SJCRH30 (cell line): ENCODE measurements at places on chromosomes 6 and 20.

- no peak for DNase-seq
Observed at GRCh38 chr20:62656197-62656918, 14.1 kb downstream of the SLCO4A1 start.

GRCh38 chr20:24547967-24548366 lies 78.5 kb downstream of the SYNDIG1 start:
- DNase-seq: no peak

- DNase-seq: peak; percentile 75
Observed at GRCh38 chr20:62938105-62938888, at the start of gene GID8. Gene GID8, plus strand, starts transcription at chr20:62938147. Its CDS starts 3,356 bp downstream, at chr20:62941503.

DNA sequence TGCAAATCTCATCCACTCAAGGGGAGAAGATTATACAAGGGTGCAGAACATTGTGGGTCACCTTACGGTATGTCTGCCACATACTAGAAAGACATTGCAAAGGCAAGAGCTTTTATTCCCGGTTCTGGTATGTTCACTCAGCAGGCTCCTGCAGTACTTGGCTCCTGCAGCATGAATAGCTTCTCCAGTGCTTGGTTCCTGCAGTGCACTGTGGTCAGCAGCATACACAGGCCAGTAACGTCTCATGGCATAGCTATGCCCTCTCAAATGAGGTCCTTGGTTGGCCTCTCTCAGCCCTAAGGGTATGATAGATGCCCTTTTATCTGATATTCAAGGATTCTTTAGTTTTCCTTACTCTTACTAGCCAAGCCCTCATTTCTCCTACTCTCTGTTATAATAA lies 12.6 kb downstream of the TCP11 start:
- DNase-seq: no peak

- no peak for DNase-seq
Observed at GRCh38 chr6:113560376-113560775, 296.8 kb upstream of the MARCKS start.

DNA sequence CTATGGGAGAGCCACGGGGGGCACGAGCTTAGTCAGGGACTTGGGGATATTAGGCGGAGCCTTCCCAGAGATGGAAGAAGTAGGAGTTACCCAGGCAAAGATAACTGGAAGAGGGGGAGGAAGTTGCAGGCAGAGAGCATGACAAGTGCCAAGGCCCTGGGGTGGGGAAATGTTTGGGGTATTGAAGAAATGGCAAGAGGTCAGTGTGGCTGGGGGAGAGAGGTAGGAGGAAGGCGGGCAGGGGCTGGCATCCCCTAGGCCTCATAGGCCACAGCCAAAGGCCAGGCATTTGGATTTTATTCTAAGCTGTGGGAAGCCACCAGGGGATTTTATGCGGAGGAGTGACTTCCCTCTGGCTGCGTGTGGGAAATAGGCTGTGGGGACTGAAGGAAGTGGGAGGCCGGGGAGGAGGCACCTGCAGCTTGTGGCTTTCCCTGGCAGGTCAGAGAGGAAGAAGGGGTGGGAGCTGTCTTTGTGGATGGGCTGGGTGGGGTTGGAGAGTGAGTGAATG lies 22.7 kb downstream of the SNAI1 start:
- no peak for DNase-seq

GRCh38 chr6:38804358-38804757 lies 89.2 kb downstream of the DNAH8 start:
- no peak for DNase-seq

DNA sequence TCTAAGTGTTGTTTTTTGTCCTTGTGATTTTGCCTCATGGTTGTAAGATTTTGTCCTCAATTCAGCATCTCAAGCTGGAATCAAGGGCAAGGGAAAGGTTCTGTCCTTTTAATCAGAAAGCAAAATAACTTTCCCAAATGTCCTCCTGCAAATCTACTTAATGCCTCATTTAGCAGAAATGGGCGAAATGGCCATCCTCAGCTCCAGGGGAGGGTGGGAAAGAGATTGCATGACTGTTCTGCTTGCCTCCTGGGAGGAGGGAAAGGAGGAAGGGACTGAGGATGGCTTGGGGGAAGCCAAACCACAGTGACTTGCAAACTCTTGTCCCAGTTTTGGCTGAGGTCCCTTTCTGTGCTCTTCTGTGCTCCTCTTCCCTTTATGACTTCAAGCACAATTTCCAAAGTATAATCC lies 43.4 kb downstream of the TNFAIP3 start:
- DNase-seq: no peak

- DNase-seq: peak; percentile 23
Observed at GRCh38 chr6:108621117-108621516, 60.4 kb downstream of the FOXO3 start.

DNA sequence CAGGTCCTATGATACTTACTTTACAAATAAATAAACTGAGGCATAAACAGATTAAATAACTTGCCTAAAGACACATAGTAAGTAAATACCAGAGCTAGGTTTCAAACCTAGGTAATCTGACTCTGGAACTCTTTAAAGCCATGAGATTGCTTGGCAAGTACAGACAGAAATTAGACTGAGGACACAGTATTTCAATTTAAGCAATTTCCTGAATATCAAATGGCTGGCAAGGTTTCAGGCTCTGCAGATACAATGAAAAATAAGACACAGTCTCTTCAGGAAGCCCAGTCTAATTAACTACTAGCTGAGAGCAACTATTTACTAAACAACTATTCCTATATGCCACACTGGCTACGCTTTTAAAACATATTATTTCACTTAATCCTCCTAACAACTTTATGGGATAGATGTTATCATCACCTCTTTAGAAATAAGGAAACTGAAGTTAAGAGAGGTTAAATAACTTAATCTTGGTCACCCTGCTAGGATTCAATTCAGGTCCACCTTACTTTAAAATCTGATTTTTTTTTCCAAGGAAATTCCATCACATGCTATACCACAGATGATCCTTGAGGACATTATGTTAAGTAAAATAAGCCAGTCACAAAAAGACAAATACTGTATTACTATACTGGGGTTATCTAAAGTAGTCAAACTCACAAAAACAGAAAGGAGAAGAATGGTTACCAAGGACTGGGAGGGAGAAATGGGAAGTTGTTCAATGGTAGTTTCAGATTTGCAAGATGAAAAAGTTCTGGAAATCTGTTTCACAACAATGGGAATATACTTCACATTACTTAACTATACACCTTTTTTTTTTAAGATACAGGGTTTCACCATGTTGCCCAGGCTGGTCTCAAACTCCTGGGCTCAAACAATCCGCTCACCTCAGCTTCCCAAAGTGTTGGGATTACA lies 4.1 kb downstream of the TRPC4AP start:
- no peak for DNase-seq

- DNase-seq: no peak
Observed at GRCh38 chr6:41073968-41074691, 1.4 kb downstream of the NFYA start.

- no peak for DNase-seq
Observed at GRCh38 chr6:148151896-148152643, 190.6 kb upstream of the SASH1 start.

DNA sequence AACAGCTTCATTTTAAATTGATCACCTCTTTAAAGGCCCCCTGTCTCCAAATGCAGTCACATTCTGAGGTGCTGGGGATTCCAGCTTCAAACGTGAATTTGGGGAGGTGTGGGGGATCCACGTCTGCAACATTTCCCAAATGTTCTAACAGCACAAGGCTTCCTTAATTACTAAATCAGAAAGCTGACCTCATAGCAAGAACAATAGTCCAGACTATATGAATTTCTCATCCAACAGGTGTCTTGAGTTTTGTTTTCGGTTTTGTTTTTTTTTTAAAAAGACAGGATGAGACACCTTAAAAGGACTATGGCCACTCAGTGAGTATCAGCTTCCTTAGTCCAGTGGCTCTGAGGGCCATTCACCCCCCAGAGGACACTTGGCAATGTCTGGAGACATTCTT lies 11.5 kb downstream of the ATP9A start:
- no peak for DNase-seq

DNA sequence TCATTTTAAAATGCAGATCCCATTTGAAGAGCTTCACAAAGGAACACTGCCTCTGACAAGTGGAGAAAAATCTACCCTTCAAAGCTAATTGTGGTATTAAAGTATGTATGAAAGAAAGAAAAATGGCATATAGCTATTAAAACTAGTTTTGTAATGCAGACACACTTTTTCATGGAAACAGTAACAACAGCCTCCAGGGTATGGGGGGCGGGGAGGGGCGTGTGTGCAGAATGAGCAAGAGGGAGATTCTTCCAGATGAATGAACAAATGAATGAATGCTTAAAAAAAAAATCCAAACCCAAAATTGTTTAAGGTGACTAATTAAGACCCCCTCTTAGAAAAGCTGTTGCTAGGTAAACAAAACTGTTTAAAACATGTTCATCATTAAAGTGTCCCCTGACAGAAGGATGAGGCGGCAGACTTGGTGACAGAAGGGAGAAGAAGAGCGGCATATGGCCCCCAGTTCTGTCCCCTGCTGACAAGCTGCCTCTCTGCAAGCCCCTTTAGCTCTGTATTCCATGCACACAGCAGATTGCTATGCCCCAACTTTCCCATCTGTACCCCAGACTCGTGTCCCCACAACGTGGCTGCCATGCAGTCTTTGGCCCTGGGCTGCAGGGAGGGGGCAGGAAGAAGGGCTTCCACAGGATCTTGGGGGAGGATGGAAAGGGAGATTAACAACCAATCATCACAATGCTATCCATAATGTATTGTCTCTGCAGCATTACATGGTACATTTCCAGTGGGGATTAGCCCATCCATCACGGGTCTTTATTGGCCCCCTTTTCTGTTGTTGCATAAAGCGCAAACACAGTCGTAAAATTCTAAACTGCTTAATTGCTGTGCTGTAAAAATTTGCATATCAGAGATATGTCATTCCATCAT lies 108.4 kb upstream of the OLIG3 start:
- DNase-seq: no peak

DNA sequence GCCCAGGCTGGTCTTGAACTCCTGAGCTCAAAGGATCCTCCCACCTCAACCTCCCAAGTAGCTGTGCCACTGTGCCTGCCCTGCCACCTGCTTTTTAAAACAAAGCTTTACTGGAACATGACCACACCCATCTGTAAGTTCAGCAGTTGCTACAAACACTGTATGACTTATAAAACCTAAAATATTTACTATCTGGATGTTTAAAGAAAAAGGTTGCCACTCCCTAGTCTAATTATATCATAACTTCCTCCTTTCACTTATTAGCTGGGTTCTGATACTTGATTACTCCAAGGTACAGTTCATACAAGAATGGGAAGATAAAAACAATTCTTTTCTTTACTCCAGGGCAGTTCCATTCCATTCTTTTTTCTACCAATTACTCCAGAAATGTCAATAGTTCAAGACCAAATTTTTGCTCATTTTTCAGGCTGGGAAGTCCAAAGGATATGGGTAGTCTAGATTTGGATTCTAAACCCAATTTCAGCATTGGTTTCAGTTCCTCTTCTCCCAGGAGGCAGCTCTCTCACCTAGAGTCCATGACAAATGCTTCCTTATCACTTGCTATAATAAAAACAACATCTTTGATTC lies 63.1 kb downstream of the SEC63 start:
- no peak for DNase-seq

DNA sequence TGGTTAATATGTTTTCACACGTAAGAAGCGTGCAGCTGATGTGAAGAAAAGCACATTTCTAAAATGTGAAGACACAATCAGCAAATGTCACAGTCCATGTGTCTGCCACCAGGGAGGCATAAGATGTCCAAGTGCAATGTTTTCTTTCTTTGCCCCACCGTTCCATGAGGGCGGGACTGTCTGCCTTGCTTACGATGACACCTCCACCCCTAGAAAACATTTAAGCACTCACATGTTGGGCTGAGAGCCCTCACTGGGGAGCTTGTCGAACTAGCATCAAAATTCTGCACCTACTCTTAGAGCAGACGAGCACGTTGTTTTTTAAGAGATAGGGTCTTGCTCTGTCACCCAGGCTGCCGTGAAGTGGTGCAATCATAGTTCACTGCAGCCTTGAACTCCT lies 57.6 kb downstream of the PSMG4 start:
- no peak for DNase-seq

DNA sequence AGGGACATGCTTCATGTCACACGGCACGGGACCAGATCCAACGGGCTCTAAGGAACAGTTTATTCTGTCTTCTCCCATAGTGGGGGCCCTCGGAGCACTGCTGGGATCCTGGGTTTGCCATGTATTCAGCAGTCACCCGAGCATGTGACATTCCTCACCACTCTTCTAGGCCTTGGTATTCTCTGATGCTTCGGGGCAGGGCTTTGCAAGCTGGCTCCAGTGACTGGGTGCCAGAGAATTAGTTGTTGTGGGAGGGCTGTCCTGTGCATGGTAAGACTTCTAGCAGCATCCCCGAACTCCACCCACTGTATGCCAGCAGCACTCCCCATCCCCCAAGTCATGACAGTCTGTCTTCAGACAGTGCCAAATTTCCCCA lies 5.4 kb downstream of the CCN5 start:
- no peak for DNase-seq

DNA sequence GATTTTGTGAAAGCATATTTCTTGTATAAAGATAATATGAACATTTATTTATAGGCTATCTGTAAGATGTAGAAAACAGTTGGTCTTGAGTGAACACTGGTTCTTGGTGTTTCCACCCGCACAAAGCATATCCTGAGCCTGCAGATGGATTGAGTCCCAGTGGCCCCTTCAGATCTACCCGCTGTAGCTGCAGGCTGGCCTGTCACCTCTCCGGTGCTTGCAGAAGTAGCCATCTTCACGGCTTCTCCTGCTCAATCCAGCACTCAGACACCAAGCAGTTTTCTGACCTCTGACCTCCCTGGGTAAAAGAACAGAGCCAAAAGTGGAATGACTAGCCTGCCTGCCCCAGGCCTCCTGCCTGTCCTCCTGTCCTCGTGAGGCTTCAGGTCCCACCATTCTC lies 22.7 kb downstream of the LYRM2 start:
- DNase-seq: no peak

GRCh38 chr6:88852775-88853174 lies 110.6 kb downstream of the RNGTT start:
- no peak for DNase-seq

- DNase-seq: no peak
Observed at GRCh38 chr6:6539036-6539435, 49.5 kb upstream of the LY86 start.

GRCh38 chr20:8505476-8506200 lies 373.6 kb downstream of the PLCB1 start:
- DNase-seq: no peak
